NCI-H69 (cell line): ENCODE measurements at places on chromosomes 11 and 22.

DNA sequence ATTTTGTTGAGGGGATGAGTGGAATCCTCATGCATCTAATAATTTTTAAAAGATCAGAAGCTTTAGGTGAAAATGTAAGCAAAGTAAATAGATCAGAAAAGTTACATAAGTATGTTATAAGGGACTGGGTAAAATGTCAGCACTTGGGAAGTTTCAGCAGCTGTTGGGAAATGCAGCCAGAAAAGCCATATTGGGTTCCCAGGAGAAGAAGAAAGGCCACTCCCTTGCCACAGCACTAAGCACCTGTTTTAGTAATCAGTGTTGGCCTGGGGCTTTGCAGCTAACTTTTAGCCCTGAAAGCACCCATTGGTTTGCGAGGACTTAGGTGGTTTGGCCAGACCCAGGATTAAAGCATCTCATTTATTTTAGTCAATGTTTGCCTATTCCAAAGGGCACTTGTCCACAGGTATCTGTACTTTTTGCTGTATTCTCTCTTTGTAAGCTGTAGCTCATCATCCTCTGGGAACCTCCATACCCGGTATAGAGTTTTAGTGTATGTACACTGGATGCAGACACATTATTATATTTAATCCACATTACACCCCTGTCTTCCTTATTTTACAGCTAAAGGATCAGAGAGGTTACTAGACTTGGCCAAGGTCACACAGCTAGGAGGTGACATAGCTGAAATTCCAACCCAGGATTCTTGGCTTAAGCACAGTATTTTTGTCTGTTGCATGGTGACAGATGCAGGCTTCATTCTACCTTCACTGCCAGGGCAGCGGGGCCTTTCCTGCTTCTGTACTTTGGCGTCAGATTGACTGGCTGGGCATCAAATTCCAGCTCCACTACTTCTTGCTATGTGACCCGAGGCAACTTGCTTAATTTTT lies 127.7 kb upstream of the SESN3 start:
- DNase-seq = peak; percentile 28

DNA sequence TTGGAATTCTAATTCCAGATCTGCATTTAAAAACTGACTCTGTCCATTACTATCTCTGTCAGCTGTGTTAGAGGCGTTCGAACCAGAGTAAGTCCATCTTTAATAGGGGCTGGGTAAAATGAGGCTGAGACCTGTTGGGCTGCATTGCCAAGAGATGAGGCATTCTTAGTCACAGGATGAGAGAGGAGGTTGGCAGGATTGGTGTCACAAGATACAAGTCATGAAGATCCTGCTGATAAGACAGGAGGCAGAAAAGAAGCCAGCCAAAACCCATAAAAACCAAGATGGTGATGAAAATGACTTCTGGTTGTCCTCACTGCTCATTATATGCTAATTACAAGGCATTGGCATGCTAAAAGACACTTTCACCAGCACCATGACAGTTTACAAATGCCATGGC lies 356.3 kb upstream of the ISX start:
- DNase-seq = no peak

GRCh38 chr11:121767433-121767832 lies 314.7 kb upstream of the SORL1-AS1 start:
- no peak for DNase-seq

GRCh38 chr11:1896923-1897322 lies 5.2 kb upstream of the PRR33 start:
- DNase-seq = no peak

DNA sequence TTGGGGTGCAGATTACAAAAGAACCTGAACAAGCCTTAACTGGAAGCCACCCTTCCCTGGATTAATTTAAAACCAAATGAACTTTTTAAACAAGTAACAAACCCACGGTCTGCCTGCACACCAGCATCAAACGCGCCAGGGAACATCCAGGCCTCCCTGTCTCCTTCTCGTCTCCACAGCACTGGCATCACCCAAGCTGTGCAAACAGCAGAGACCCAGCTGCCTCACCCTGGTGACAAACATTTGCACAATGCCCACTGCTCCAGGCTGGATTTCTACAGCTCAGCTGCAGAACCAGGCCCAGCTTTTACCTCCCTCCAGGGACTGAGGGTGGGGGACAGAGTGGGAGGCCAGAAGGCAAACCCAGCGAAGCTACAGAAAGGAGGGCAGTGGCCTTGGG lies 7.0 kb downstream of the RPL3 start:
- peak; percentile 21 for DNase-seq
